HAP-1 (cell line): ENCODE measurements at places on chromosomes 2 and 18.

GRCh38 chr2:6069381-6069780 is 377.2 kb downstream of the SOX11 start:
- DNase-seq: no peak

GRCh38 chr18:67788310-67789164 is 272.0 kb upstream of the DSEL start:
- no peak for DNase-seq

- DNase-seq: no peak
Observed at GRCh38 chr2:118481299-118481698, 366.1 kb downstream of the EN1 start.

- no peak for DNase-seq
Observed at GRCh38 chr2:119212139-119212800, 11.4 kb upstream of the STEAP3 start.

DNA sequence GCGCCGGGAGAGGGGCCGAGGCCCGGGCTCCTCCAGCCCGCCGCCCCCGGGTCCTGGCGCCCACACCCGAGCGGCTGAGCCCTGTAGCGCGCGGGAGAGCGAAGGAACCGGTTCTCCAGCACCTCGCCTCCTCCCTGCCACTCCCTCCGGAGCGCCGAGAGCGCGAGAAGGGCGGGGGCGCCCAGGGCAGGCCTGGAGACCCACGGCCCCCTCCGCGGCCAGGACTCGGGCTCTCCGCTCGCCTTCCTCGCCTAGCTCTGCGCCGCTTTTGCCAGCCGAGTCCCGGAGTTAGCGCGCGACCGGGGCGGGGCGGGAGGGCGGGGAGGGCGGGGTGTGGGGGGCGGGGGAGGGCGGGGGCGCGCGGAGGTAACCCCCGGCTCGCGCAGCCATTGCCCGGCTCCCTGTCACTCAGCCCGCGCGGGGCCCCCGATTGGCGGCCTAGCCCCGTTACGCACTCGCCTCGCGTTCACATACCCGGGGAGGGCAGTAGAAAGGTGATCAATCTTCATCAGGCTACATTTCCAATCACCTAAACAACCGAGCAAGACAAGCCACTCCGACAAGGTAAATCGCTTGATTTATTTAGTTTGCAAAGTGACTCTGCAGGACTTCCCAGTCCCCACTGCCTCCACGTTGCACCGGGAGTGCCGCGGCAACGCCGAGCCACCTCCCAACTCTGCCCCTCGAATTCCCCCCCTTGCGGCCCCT is at the start of gene OTX1:
OTX1 (plus strand) TSS at position 497 of the 708 bp plus-strand sequence. CDS start 2,161 bp downstream, outside the sequence.
- DNase-seq: peak; percentile 87

GRCh38 chr2:229901819-229902218 is 20.0 kb downstream of the TRIP12 start:
- no peak for DNase-seq
